ENCODE measurements at places on chromosomes 2 and 18.

DNA sequence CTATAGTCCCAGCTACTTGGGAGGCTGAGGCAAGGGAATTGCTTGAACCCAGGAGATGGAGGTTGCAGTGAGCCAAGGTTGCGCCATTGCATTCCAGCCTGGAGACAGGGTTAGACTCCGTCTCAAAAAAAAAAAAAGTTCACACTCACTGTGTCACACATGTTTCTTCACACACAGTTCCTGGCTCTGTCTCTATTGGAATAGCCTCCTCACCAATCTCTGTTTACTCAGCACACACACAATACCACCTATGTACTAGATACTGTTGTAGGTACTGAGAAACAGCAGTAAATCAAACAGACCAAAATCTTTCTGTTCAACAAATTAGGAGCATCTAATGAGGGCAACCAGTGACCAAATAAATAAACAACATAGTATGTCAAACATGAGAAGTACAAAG, 3.3 kb downstream of the TTC31 start:
- no peak for DNase-seq

DNA sequence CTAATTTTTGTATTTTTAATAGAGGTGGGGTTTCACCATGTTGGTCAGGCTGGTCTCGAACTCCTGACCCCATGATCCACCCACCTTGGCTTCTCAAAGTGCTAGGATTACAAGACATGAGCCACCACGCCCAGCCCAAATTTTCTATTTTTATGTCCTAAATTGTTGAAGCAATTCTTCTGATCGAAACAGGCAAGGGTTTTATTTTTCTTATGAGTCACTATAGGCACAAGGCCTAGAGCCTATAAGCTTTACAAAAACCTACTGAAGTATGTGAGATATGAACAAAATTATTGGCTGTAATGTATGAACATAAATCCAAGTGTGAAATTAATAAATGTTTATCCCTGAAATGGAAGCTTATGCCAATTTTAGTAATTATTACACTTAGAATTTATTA, 464.2 kb upstream of the NRP2 start:
- no peak for DNase-seq

- peak; percentile 8 for DNase-seq
Observed at GRCh38 chr2:43609290-43609918, 13.6 kb upstream of the THADA start.

GRCh38 chr2:61962095-61962984, 56.9 kb downstream of the COMMD1 start:
- no peak for DNase-seq

- DNase-seq = no peak
Observed at GRCh38 chr2:26986576-26986975, 16.1 kb downstream of the MAPRE3 start.

DNA sequence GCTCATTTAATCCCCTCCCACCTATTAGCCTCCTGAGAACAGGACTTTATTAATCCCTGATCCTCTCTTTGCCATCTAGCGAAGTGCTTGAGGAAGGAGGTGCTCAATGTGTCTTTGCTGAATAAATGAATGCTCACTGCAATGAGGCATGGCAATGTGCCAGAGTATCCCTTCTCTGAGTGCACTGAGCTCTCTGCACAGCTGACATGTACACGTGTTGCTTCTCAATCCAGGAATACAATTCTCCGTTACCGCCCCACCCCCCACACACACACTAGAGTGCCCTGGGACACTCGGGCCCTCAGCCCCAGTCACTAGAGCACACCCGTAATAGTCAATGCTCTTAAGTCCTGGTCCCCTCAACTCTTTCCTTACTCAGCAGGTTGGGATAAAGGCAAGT, 41.4 kb downstream of the FAM178B start:
- DNase-seq = no peak

Data from effector CD4-positive, alpha-beta T cell (primary cell).